ENCODE measurements at places on chromosomes 7 and 10.
A peak's percentile ranks its signal among the peaks of the same experiment; 100 is the strongest.

DNA sequence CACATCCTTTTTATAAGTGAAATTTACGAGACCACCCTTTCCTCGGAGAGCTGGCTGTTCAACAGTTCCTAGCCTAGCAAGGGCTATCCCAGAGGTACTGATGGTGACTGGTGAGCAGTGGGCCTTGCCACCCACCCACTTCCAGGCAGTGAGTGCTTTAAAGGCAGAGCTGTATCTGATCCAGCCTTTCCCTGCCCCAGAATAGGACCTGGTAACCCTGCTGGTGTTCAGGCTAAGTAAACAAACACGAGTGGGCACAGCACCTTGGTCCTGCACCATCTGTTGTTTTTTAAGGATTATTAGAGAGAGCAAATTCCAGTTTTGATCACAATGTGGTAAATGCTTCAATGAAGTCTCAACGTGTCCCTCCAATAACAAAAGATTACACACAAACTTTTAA is 75.7 kb downstream of the COBL start:
- DNase-seq: no peak

DNA sequence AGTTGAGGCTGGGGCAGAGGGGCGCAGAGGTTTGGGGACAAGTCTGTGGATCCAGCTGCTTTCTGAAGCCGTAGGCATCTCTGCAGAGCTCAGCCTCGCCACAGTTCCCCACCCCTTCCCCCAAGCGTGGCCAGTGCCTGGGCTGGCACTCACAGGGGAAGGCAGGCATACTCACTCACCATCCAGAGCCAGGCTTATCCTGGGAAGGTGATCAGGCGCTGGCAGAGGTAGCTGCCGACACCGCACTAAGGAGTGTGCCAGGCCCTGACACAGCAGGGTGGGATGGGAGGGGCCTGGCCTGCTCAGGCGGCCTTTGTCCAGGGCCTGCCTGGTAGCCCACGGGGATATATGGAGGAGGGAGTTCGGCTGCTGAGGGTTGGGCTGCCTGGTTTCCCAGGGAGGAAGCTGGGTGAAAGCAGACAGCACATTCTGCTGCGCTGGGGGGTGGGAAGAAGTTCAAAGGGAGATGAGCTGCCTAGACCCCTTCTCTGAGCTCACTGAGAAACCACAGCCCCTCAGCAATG is 15.9 kb downstream of the VSIR start:
- DNase-seq: no peak

- no peak for DNase-seq
Observed at GRCh38 chr7:155961241-155962190, 149.3 kb upstream of the SHH start.

DNA sequence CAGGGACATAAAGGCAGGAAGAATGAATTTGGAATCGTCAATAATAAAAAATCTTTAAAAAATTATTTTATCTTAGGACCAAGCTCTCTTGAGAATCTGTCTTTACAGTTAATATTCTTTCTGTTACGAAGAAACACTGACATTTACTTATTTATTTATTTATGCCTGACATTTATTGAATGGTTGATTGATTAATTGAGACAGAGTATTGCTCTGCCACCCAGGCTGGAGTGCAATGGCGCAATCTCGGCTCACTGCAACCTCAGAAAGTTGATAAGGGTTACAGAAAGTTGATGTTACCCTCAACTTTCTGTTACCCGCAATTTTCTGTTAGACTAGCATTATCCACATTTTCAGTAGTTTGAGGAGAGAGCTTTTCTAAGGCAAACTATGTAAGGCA is 70.1 kb downstream of the CHCHD3 start:
- DNase-seq: no peak

- DNase-seq: peak; percentile 3
Observed at GRCh38 chr7:118183428-118183785, 557 bp upstream of the LSM8 start.

- peak; percentile 92 for DNase-seq
Observed at GRCh38 chr7:47940088-47941013, 7.9 kb downstream of the PKD1L1 start.

Measured in AG08395 (cell line).